ENCODE measurements at places on chromosomes 4 and X. TPM values are rescaled to one million over a fixed set of nuclear protein-coding genes. Genes with fewer than 3 reads are reported as not detected.
A peak's percentile ranks its signal among the peaks of the same experiment; 100 is the strongest.

DNA sequence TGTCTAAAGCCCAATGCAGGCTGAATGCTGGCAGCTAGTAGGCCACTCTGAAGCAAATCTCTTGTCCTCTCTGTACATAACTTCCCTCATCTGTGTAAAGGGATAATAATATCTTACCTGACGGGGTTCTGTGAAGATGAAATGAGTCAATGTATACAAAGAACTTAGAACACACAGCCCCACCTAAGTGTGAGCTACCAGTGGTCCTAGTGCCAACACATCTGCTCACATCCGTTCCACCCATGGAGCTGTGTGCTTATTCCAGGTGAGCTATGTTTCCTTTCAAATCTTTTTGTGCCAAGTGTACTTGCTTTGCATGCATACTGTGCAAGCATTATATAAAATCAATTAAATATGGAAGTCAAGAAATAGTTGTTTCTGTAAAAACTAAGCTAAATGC is 116.4 kb downstream of the TSPAN5 start:
- DNase-seq = no peak

DNA sequence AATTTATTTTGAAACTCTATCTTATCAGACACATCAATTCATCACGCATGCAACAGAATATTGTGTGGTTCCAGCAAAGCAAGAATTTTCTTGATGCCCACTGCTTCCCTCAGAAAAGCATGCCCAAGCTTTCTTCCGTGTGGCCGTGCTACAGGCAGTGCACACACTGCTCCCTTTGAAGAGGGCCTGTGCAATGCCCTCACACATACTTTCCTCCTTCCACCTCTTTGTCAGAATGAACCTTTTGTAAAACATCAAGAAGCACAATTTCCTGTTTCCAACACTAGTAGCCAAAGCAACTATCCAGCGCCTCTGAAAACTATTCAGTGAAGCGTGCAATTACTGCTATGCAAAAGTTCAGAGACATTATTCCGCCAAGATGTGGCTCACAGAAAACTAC is 201.7 kb downstream of the NLGN4X start:
- no peak for DNase-seq

DNA sequence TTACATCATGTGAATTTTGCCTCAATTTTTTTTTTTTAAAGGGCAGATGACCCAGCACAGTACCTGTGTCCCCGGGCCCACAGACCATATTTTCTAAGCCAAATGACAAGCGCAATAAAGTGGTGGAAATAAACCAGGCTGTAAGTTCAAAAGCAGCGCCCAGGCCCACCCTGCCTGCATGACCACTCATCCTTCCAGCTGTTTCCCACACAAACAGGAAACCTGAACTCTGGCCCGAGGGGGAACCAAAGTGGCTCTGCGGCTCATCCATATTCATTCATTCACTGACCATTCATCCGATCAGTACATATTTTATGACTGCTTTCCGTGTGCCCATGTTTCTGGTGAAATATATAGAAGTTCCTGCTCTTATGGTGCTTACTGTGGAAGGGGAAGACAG is 33.7 kb upstream of the CRMP1 start:
- no peak for DNase-seq

DNA sequence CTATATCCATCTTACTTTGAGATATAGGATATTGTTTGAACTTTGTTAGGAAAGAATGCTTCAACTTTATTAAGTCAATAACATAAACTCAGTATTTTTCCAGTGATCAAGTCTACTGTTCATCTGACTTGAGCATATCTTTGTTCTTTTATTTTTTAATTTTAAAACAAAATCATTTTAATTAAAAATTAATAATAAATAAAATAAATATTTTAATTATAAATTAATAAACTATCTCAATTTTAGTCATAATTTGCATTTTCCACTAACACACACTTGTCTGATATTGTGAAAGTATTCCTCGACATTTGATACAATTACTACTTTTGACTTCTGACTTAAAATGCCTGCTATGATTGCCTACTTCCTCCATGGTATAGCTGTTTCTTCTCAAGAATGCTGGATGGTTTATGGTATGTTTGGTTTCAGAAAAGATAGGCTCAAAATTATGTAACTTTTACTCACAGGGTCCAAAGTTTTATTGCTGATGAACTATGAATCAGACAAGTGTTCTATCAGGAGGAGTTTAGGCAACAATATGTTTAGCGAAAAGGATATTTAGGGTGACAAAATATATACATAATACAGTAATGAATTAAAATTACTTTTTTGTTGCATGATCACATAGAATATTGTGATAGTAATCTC is 1132.3 kb upstream of the PCDH10 start:
- no peak for DNase-seq

DNA sequence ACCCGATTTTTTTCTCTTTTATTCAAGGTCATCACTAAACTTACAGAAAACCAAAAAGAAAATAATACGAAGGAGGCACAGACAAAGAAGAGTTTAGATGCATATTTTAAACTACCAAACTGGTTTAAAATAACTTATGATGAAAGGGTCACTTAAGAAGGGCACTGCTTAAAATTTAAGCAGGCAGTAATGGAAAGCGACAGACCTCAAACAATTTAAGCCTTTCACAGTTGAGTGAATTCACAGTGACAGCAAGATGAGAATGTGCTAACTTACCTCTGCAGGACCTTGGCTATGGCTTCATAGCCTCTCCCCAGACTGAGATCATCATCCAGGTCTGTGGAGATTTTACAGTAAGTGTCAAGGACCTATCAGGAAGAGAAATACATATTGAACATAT is 112.1 kb downstream of the TTC29 start:
- DNase-seq = no peak

GRCh38 chr4:163554870-163555465 is 60.5 kb downstream of the TMA16 start:
- peak; percentile 62 for DNase-seq

DNA sequence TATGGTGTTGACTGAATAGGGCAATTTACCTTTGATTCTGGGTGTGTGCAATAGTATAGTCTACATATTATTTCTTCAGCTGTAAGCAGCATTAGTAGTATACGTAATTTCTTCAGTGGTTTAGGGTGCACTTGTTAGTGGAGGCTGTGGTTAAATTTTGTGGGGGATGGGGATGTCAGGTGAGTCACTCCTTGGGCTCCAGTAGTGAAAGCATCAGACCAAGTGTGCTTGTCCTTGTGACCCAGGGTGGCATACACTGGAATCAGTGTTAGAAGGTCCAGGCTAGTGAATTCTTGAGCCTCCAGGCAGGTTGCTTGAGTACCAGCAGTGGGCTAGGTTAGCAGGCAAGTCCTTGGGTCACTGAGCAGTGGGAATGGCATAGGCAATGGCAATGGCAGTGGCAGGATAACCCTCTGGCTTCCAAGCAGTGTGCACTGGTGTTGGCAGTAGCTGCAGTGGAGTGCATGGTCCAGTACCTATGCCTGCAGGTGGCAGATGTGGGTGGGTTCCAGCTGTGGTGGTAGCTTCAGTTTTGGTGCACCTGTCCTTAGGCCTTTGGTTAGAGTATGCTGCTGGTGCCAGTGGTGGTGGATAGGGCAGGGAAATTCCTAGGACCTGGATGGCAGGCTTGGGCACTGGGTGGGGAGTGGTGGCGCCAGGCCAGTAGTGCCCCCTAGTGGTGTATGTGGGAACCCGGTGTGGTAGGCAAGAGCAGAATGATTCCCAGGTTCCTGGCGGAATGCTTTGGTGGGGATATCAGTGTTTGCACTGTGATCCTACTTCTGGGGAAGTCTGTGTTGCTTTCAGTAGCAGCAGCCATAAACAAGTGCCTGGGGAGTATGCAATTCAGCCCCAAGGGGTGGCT is 531.0 kb downstream of the SMARCA1 start:
- DNase-seq = no peak

DNA sequence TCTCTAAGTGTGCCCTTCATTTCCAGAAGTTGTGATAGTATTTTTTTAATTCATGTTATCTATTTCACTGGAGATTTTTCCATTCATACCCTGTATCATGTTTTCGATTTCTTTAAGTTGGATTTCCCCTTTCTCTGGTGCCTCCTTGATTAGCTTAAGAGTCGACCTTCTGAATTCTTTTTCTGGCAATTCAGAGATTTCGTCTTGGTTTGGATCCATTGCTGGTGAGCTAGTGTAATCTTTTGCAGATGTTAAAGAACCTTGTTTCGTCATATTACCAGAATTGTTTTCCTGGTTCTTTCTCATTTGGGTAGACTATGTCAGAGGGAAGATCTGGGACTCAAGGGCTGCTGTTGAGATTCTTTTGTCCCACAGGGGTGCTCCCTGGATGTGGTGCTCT is 9.1 kb upstream of the SH3BP2 start:
- DNase-seq = no peak

CDX4 gene
- not detected for total RNA-seq

Data from B cell (primary cell).